Left renal pelvis (tissue), 4 donors: ENCODE measurements at places on chromosomes 1 and 21. TPM values are rescaled to one million over a fixed set of nuclear protein-coding genes. Genes with fewer than 3 reads are reported as not detected.

DNA sequence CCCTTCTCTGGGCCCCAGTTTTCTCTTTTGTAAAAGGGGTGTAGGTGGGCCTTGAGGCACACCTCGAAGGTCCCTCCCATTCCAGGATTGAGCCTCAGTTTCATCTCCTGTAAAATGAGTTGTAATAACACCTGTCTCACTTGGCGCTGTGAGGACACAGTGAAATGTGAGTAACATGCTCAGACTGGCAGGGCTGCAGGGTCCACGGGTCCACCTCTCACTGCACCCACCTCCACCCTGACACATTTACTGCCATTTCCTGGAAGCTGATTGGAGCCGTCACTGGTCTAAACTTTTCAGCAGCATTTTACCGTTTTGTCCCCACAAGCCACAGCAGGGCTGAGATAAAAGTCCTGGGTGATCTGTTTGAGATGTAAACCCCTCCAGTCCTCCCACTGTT lies 398.0 kb downstream of the PTPRU start:
- no peak for DNase-seq

DNA sequence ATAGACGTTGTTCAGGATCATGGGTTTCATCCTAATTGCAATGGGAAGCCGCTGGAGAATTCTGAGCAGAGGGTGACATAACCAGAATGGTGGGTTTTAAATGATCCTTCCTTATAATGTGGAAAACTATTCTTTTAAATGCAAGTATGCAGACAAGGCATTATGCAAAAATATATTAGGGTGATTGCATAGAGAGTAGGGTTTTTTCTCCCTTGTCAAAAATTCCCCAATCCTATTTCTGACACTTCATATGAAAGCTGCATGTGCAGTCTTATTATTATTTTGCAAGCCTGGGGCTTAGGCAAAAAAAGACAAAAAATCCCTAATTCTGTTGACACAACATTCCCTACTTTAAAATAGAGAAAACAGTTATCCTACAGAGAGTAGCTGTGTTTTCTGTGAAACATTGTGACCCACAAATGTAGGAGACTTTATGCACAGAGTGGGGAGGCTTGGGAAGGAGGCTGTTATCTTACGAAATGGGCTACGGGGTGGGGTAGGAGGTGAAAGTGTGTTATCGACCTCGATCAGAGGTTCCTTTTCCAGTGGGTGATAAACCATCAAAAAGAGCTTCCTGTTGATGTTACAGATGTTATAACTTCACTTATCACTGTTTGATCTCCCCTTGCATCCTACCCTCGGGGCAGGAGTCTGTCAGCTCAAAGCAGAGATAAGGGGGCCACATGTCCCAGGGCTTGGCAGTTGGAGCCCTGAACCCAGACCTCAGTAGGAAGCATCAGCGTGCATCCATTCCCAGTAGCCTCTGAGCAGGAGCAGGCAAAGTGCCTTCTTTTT lies 27.2 kb downstream of the RHEX start:
- no peak for DNase-seq

DNA sequence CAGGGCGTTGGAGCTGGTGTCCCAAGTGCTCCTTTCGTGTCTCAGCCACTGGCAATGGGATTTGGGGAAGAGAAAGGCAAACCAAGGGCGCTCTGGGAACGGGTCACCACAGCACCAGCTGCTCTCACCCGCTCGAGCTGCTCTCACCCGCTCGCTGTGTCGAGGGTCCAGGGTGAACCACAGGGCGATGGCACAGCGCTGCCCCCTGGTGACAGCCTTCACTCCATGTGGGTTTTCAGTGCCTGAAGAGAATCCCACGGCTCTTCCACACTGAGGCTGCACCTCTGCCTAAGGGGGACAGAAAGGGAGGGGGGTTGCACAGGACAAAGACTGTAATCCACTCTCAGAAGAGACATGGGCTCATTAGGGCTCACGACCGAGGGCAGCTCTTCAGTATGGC lies 7.1 kb upstream of the CLDN19 start:
- no peak for DNase-seq

- DNase-seq, result no peak
Measured at GRCh38 chr1:117128323-117129079, 7.0 kb upstream of the TRIM45 start.

GRCh38 chr1:14031461-14031860 lies 331.5 kb downstream of the PRDM2 start:
- DNase-seq, result no peak

DNA sequence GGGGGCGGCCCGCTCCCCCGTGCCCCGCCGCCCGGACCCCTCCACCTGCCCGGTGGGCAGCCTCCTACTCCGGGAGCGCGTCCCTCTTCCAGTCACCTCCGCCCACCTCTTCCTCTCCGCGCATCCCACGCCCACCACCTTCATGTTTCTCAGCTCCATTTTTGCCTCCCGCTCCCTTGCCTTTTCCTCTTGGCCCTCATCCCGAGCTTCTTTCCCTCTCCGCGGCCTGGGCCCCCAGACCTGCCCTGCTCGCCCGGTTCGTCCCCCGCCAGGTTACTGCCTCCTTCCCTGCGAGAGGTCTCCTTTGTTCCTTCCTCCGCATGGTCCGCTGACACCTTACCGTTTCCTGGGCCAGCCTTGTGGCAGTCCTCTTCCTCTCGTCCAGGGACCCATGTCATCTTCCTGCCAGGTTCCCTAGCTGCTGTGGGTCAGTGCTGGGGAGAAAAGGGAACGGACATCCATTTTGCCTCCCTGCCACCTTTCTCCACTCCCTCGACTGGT lies 563 bp downstream of the QSOX1 start:
- DNase-seq, result no peak

DNA sequence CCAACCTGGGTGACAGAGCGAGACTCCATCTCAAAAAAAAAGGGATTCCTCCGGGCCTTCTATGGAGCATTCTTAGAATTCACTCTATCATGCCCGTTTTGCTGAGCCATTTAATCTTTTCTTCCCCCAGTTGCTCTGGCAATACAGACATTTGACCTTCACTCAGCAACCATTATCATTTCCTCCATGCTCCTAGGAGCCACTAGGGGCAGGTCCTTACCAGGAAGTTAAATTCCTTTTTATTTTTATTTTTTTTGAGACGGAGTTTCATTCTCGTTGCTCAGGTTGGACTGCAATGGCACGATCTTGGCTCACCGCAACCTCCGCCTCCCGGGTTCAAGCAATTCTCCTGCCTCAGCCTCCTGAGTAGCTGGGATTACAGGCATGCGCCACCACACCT lies 9.7 kb upstream of the CGN start:
- no peak for DNase-seq

GRCh38 chr1:150053926-150054325 lies 13.7 kb upstream of the VPS45 start:
- DNase-seq, result no peak

GRCh38 chr21:28633839-28634555 lies 358.7 kb downstream of the LTN1 start:
- no peak for DNase-seq

- DNase-seq, result no peak
Measured at GRCh38 chr1:183932412-183932811, 105.1 kb downstream of the COLGALT2 start.

- no peak for DNase-seq
Measured at GRCh38 chr21:44815225-44815624, 2.6 kb downstream of the SUMO3 start.

- no peak for DNase-seq
Measured at GRCh38 chr1:201461645-201462441, 7.1 kb downstream of the PHLDA3 start.

GRCh38 chr1:19312782-19313635 lies 883 bp downstream of the SLC66A1 start:
- DNase-seq, result no peak

DNA sequence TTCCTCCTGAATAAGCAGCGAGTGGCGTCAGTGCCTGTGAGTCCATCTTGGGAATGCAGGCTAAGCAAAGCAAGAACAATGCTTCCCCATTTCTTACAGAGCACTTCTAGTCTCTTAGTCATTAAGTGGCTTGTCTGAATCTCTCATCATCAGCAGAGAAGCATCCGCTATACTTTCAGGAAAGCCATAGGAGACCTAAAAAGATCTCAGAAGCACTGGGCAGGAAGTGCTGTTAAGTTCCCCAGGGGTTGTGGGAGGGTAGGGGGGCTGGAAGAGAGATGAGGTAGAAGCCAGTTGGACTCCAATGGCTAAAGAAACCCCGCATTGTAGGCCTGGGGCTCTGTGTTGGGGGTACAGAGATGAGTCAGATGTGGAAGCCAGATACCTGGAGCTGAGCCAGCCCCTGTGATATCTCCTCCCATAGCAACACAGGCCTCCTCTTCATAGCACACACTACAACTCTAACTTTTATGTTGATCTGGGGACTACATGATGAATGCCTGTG lies 44.9 kb downstream of the SYT6 start:
- no peak for DNase-seq

GRCh38 chr1:45552331-45552730 lies 1.7 kb downstream of the AKR1A1 start:
- DNase-seq, result no peak

DNA sequence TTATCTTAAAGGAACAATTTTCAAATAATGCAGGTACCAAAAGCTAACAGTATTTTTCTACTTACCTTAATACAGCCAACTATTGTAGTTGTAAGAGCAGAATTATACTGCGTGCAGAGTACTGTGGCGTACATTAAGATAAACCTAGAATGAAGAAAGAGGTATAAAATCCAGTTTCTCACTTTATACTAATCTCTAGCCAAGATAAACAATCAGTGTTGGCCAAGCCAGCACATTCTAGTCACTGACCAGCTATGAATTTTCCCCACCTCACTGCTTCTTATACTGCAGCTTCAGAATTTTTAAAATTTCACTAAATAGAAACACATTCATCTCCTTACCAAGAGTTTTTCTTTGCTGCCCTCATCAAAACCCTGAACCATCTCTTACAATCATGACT lies 33.6 kb downstream of the SLC35D1 start:
- DNase-seq, result no peak

GRCh38 chr21:28458446-28458845 lies 534.2 kb downstream of the LTN1 start:
- no peak for DNase-seq

- no peak for DNase-seq
Measured at GRCh38 chr1:77024500-77024899, 157.2 kb downstream of the ST6GALNAC5 start.

DNA sequence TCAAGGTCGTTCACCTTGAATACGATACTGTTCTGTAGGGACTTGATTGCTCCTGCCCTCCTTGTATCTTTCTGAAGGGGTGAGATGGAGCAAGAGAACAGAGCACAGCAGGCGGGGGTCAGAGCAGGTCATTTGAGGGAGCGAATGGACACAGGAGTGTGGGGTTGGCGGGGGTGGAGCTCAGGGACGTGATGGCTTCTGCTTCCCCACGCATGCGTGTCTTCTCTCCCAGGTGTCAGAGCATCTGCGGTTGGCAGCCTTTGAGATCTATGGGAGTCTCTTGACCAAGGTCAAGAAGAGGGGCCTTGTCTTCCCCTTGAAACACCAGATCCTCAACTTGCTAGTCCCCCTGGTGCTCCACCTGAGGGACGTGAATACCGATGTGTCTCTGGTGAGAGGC lies 63.9 kb downstream of the INAVA start:
- no peak for DNase-seq

DNA sequence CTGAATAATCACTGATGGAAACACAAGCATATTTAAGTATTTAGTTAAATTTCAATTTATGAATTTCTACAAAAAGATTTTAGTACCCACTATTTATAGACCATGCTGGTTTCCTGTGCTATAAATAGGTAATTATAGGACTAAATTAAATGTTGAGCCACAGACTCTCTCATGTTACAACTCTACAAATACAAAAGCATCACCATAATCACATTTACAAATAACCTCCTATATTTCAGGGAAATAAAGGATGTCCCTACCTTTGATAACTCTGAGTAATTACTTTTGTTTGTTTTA lies 32.6 kb upstream of the CCDC190 start:
- DNase-seq, result no peak

GRCh38 chr1:88111816-88112215 lies 572.3 kb upstream of the PKN2 start:
- DNase-seq, result no peak

- no peak for DNase-seq
Measured at GRCh38 chr1:16205891-16206546, 6.4 kb downstream of the ARHGEF19 start.

- DNase-seq, result no peak
Measured at GRCh38 chr1:184078564-184079249, 27.2 kb downstream of the TSEN15 start.

DNA sequence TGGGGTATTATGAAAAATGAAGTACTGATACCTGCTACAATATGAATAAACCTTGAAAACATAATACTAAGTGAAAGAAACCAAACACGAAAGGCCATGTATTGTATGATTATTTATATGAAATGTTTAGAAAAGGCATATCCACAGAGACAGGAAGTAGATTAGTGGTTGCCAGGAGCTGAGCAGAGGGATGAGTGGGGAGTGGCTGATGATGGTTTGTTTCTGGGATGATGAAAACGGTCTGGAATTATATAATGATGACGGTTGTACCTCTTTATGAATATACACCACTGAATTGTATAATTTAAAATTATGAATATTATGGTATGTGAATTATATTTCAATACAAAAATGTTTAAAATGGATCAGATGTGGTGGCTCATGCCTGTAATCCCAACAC lies 63.8 kb upstream of the MPC2 start:
- DNase-seq, result no peak

- peak; percentile 54 for DNase-seq
Measured at GRCh38 chr1:184075055-184076029, 23.8 kb downstream of the TSEN15 start.

- DNase-seq, result no peak
Measured at GRCh38 chr1:155009221-155009711, 6.7 kb downstream of the ZBTB7B start.

GRCh38 chr1:31985430-31985829 lies 28.2 kb upstream of the KHDRBS1 start:
- DNase-seq, result no peak

- DNase-seq, result peak; percentile 70
Measured at GRCh38 chr1:205321162-205321958, at the start of gene NUAK2. NUAK2 (minus strand) TSS chr1:205321745; CDS start chr1:205321628, 117 bp downstream.

GRCh38 chr1:29482991-29483390 lies 246.7 kb downstream of the PTPRU start:
- DNase-seq, result no peak

- no peak for DNase-seq
Measured at GRCh38 chr1:167658574-167659328, 28.7 kb downstream of the RCSD1 start.

DNA sequence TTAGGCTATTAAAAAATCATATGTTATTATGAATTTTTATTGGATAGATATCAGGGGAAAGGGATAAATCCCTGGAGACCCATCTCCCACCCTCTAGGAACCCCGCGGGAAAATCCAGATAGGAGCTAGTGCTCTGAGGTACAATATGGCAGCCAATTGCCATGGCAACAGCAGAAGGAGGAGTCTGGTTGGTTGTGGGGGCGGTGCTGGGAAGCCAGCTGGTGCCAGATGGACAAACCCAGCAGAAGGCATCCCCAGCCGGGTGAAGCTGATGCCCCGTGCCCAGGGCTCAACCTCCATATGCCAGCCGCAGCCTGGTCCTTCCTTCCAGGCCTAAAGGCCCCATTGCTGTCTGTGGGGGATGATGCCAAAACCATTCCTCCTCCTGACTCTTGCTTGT lies 38.3 kb downstream of the RHBG start:
- DNase-seq, result no peak

SLC35E2B gene
- polyA plus RNA-seq, result 68.2 TPM

CSMD2 gene
- polyA plus RNA-seq, result 0.29 TPM

MAGOH gene
- polyA plus RNA-seq, result 83.3 TPM

PTPN22 gene
- polyA plus RNA-seq, result 0.22 TPM

LCE3E gene
- polyA plus RNA-seq, result not detected

EFNA1 gene
- polyA plus RNA-seq, result 23.7 TPM

WDR77 gene
- 27.6 TPM for polyA plus RNA-seq

HES5 gene
- 0.14 TPM for polyA plus RNA-seq

SLC22A15 gene
- 5.9 TPM for polyA plus RNA-seq

CYYR1 gene
- polyA plus RNA-seq, result 30.0 TPM

RNU1-4 gene
- not detected for polyA plus RNA-seq

SIM2 gene
- 1.00 TPM for polyA plus RNA-seq

CYP4X1 gene
- 11.5 TPM for polyA plus RNA-seq
